Lung (tissue), 17 donors: ENCODE measurements at places on chromosomes 3 and 15. TPM values are rescaled to one million over a fixed set of nuclear protein-coding genes. Genes with fewer than 3 reads are reported as not detected.
A peak's percentile ranks its signal among the peaks of the same experiment; 100 is the strongest.

TTC21A gene
- 14.2 TPM for total RNA-seq

- DNase-seq = no peak
- peak overlapping the region; percentile 26 for H3K27ac ChIP-seq
- H3K4me3 ChIP-seq = no peak overlapping the region
- no peaks in the 10 kb centered on the region for H3K36me3 ChIP-seq
- H3K4me1 ChIP-seq = no peaks in the 10 kb centered on the region
Observed at GRCh38 chr3:134317106-134317947, 56.9 kb downstream of the AMOTL2 start.

DNA sequence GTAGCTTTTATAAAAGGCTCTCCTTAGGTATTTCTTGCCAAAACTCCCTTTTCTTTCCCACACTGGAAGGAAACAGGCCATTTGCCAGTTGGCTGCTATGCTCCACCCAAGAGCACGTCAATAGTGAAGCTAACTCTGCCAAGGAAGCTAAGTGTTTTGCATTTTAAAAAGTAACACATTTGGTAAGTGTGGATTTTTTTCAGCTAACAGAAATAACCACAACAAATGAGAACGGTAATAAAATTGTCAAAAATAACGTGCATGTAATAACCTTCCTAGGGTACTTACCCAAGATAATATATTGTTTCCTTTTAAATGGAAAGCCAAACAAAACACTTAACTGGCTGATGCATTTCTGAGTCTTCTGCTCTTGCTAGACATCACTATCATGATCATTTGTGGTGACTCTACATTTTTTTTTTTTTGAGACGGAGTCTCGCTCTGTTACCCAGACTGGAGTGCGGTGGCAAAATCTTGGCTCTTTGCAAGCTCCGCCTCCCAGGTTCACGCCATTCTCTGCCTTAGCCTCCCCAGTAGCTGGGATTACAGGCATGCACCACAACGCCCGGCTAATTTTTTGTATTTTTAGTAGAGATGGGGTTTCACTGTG lies 4.6 kb downstream of the DPP8 start:
- H3K4me1 ChIP-seq = peaks cover 14% of the 10 kb centered on the region
- H3K27me3 ChIP-seq = no peaks in the 10 kb centered on the region
- H3K27ac ChIP-seq = no peak overlapping the region

GRCh38 chr3:17625133-17625532 lies 117.3 kb downstream of the TBC1D5 start:
- no peaks in the 10 kb centered on the region for H3K36me3 ChIP-seq
- no peaks in the 10 kb centered on the region for H3K27me3 ChIP-seq
- no peak overlapping the region for H3K4me3 ChIP-seq
- H3K4me1 ChIP-seq = peaks cover 6% of the 10 kb centered on the region

- H3K27me3 ChIP-seq = no peaks in the 10 kb centered on the region
- no peak overlapping the region for H3K27ac ChIP-seq
- no peak overlapping the region for H3K4me3 ChIP-seq
- no peaks in the 10 kb centered on the region for H3K36me3 ChIP-seq
Observed at GRCh38 chr3:153290268-153291015, 128.4 kb downstream of the RAP2B start.

CYP1A1 gene
- 0.31 TPM for total RNA-seq

DNA sequence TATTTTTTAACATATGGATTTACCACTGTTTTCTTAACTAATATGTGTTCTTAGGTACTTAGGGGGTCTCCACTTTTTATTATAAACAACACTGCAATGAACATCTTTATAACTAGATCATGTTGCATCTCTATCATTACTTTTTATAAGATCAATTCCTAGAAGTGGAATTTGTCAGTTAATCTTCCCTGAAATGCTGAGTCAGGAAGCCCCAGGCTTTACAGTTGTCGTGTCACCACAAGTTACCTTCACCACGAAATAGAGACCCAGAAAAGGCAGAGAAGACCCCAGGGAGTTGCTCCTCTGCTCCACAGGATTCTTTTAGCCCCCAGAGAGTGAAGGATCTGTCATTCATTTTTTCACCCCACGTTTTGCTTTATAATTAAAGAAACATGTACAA lies 34.5 kb upstream of the ERC2 start:
- no peak overlapping the region for H3K27ac ChIP-seq
- H3K36me3 ChIP-seq = no peaks in the 10 kb centered on the region
- no peak overlapping the region for H3K4me3 ChIP-seq
- no peaks in the 10 kb centered on the region for H3K4me1 ChIP-seq
- DNase-seq = no peak
- H3K27me3 ChIP-seq = no peaks in the 10 kb centered on the region

STRIT1 gene
- not detected for total RNA-seq

DNA sequence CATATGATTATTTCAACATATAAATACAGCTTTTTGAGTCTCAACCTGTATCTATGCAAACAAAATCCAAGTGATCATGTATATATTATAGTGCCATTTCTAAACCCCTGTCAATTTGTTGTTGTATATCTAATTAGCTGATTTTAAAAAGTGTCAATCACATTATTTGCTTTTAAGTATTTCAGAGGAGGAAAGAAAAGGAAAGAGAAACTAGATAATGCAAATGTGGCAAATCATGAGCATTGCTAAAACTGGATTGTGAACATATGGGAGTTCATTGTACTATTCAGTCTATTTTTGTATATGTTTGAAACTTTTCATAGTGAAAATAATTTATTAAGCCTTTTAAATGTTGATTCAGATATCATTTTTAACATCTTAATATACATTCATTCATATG lies 190.7 kb downstream of the ZIC4 start:
- H3K36me3 ChIP-seq = no peaks in the 10 kb centered on the region
- no peak overlapping the region for H3K4me3 ChIP-seq
- DNase-seq = no peak
- no peaks in the 10 kb centered on the region for H3K4me1 ChIP-seq
- H3K27ac ChIP-seq = no peak overlapping the region

GRCh38 chr3:69174871-69175737 lies 52.7 kb upstream of the LMOD3 start:
- H3K4me1 ChIP-seq = peaks cover 7% of the 10 kb centered on the region
- no peak overlapping the region for H3K4me3 ChIP-seq
- no peak for DNase-seq
- H3K36me3 ChIP-seq = peaks cover 15% of the 10 kb centered on the region
- no peaks in the 10 kb centered on the region for H3K27me3 ChIP-seq
- H3K27ac ChIP-seq = peak overlapping the region; percentile 33

USP13 gene
- 25.2 TPM for total RNA-seq

- no peak overlapping the region for H3K27ac ChIP-seq
- no peak overlapping the region for H3K4me3 ChIP-seq
- H3K27me3 ChIP-seq = no peaks in the 10 kb centered on the region
- DNase-seq = no peak
- no peaks in the 10 kb centered on the region for H3K4me1 ChIP-seq
Observed at GRCh38 chr3:94431876-94432570, 369.2 kb downstream of the NSUN3 start.

DNA sequence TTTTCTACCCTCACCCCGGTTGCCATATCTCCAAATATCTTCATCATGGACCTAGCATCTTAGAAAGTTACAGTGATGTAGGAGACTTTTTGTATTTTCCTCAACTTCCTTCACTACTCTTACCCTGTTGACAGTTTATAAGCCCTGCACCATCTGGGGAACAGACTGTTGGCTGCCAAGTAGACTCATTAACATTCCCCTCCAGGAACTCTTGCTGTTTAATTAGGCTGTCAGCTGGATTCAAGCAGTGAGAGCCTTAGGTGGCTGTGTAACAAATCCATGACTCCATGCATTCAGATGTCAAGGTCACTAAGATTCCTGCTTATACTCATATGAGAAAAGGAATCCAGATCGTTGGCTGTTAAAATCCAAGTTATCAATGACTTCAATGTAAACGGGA lies 198.3 kb downstream of the NAALADL2 start:
- H3K4me1 ChIP-seq = no peaks in the 10 kb centered on the region
- DNase-seq = no peak
- H3K27ac ChIP-seq = no peak overlapping the region
- H3K4me3 ChIP-seq = no peak overlapping the region
- H3K27me3 ChIP-seq = no peaks in the 10 kb centered on the region

FOXB1 gene
- not detected for total RNA-seq

DNA sequence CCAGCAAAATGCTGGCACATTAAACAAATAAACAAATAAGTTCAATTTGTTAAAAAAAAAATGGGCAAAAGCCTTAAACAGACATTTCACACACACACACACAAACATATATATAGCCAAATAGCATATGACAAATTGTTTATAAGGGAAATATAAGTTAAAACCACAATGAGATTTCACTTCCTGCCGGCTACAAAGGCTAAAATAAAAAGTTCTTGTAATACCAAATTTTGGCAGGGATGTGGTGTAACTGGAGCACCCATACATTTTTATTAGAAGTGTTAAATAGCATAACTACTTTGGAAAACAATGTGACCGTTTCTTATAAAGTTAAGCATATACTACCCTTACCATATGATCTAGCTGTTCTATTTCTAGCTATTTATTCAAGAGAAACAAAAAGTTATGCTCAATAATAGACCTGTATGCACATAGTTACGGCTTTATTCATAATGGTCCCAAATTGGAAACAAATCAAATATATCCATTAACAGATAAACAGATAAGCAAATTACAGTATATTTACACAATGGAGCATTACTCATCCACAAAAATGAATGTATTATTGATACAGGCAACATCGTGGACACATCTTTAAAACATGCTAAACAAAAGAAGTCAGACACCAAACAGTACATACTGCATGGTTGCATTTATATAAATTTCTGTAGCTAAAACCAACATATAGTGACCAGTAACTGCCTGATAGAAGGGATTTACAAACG lies 93.9 kb downstream of the EOMES start:
- no peaks in the 10 kb centered on the region for H3K36me3 ChIP-seq
- H3K4me3 ChIP-seq = no peak overlapping the region

GRCh38 chr3:61665987-61666386 lies 104.6 kb downstream of the PTPRG start:
- H3K4me3 ChIP-seq = no peak overlapping the region
- no peak overlapping the region for H3K27ac ChIP-seq
- DNase-seq = no peak
- H3K27me3 ChIP-seq = no peaks in the 10 kb centered on the region
- H3K36me3 ChIP-seq = no peaks in the 10 kb centered on the region

CHRM5 gene
- total RNA-seq = not detected

- DNase-seq = no peak
- H3K4me3 ChIP-seq = no peak overlapping the region
- no peaks in the 10 kb centered on the region for H3K36me3 ChIP-seq
- H3K4me1 ChIP-seq = peaks cover 13% of the 10 kb centered on the region
Observed at GRCh38 chr3:12428126-12428525, 56.2 kb upstream of the TSEN2 start.

- no peak overlapping the region for H3K4me3 ChIP-seq
- H3K4me1 ChIP-seq = peaks cover 8% of the 10 kb centered on the region
- no peak overlapping the region for H3K27ac ChIP-seq
- H3K36me3 ChIP-seq = no peaks in the 10 kb centered on the region
Observed at GRCh38 chr3:31166249-31166885, 271.9 kb upstream of the GADL1 start.

GRCh38 chr3:108125550-108126071 lies 34.8 kb upstream of the CD47 start:
- no peak for DNase-seq
- H3K4me1 ChIP-seq = peaks cover 7% of the 10 kb centered on the region
- H3K27ac ChIP-seq = no peak overlapping the region
- H3K36me3 ChIP-seq = no peaks in the 10 kb centered on the region
- H3K27me3 ChIP-seq = no peaks in the 10 kb centered on the region

PLA2G4D gene
- total RNA-seq = 0.15 TPM

DNA sequence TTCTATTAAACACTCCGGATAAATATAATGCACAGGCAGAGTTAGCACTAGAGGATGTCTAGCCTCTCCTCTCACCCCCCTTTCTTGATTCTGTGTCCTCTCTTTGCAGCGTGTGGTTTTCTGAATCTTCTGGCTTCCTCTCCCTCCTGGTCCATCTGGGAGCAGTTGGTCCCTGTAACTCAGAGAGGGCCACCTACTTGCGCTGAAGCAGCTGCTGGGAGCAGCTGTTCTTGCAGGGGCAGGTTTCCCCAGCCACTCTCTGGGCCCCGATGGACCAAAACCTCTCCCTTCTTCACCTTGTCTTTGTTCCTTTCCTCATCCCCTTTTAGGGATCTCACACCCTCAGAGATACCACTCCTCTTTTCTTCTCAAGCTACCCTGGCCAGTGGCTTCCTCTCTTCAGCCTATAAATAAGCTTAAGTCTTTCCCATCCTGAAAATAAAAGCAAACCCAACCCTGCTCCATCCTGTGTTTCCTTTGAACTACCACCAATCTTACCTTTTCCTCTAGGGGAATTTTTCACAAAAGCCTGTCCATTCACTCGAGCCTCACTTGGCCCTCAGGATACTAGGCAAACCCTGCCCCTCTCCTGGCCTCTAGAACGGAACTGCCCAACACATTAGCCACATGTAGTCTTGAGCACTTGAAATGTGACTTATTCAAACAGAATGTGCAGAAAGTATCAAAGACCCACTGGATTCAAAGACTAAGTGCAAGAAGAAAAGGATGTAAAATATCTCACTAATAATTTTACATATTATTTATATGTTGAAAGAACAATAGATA lies 59.7 kb downstream of the STARD5 start:
- H3K27ac ChIP-seq = no peak overlapping the region
- H3K27me3 ChIP-seq = no peaks in the 10 kb centered on the region
- H3K4me1 ChIP-seq = peaks cover 5% of the 10 kb centered on the region
- H3K36me3 ChIP-seq = no peaks in the 10 kb centered on the region
- no peak for DNase-seq
- no peak overlapping the region for H3K4me3 ChIP-seq

DNA sequence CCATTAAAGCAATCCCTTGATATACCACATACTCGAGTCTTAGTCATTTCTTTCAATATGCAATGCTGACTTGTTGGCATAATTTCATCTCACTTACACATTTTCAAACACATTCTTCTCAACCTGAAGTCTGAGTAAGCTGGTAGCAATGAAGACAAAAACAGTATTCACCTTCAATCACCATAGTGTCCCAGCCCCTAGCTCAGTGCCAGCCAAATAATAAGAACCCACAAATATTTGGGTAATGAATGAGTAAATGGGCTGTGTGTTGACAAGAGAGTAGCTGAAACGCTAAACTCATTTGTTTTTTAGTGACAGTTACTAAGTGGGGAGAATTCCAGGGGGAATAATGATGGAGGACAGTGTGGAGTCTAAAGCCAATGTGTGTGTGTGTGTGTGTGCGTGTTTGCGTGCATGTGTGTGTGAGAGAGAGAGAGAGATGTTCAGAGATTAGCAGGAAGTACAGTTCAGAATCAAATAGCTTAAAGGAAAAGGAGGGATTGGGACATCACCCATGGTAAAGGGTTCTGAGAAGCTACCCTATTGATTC lies 165.7 kb downstream of the GAP43 start:
- H3K27ac ChIP-seq = no peak overlapping the region
- H3K27me3 ChIP-seq = no peaks in the 10 kb centered on the region
- peaks cover 2% of the 10 kb centered on the region for H3K4me1 ChIP-seq
- H3K36me3 ChIP-seq = no peaks in the 10 kb centered on the region
- no peak for DNase-seq
- no peak overlapping the region for H3K4me3 ChIP-seq

GRCh38 chr3:44077267-44077666 lies 164.4 kb upstream of the TOPAZ1 start:
- no peak for DNase-seq
- H3K27me3 ChIP-seq = no peaks in the 10 kb centered on the region
- no peak overlapping the region for H3K4me3 ChIP-seq

GOLGA8T gene
- 0.80 TPM for total RNA-seq
